ENCODE measurements at places on chromosomes 3 and 15.

GRCh38 chr3:23254282-23254681 is 51.2 kb downstream of the UBE2E2 start:
- no peak for DNase-seq

GRCh38 chr3:24290596-24290995 is 204.1 kb downstream of the THRB start:
- no peak for DNase-seq

GRCh38 chr15:51025454-51025846 is 69.3 kb downstream of the TNFAIP8L3 start:
- DNase-seq, result no peak

DNA sequence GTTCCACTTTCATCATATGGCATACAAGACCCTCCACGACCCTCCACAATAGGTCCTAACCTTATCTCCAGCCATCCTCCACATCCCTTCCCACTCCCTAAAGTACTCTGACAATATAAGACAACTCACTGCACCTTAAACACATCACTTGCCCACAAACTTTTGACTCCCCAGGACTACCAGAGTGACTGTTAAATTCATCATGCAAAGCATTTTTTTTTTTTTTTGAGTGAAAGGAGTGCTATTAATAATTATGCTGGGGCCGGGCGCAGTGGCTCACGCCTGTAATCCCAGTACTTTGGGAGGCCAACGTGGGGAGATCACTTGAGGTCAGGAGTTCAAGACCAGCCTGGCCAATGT is 55.8 kb downstream of the OSBPL10 start:
- no peak for DNase-seq

GRCh38 chr15:85500060-85500708 is 119.8 kb downstream of the AKAP13 start:
- DNase-seq, result no peak

- DNase-seq, result no peak
Observed at GRCh38 chr15:87121336-87121735, 1041.7 kb downstream of the AGBL1 start.

DNA sequence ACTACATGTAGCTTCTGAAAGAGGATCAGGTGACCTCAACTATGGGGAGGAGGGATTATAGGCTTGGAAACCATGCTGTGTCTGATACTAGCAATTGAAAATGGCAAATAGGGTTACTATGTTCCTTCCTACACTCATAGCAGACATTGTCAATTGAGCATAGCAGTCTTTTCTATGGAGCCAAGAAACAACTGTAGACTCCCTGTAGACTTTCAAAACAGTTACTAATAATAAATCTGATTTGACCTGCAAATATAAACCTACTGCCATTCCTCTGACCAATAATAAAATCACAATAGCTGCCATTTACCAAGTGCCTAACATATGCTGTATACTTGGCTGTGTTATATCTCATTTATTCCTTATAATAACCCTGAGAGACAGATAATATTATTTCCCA is 8.5 kb upstream of the ARL14 start:
- DNase-seq, result no peak

- DNase-seq, result peak; percentile 38
Observed at GRCh38 chr3:3027976-3028567, 82.1 kb downstream of the IL5RA start.

DNA sequence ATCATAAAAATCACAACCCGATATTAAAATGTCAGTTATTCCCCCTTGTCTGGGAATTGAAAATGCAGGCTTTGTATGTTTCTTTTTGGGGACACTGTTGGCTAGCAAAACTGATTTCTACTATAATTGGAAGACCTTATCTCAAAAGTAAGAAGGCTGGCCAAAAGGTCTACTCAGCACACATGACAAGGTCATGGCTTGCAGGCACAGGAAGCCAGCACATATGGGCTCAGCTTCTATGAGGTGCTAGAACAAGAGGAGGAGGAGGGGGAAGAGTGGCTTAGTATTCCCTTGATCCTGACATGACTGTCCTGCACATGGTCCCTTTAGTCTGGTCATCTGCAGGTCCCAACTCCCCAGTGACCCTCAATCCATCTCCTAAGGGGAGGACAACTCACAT is 681.2 kb downstream of the SQOR start:
- no peak for DNase-seq

DNA sequence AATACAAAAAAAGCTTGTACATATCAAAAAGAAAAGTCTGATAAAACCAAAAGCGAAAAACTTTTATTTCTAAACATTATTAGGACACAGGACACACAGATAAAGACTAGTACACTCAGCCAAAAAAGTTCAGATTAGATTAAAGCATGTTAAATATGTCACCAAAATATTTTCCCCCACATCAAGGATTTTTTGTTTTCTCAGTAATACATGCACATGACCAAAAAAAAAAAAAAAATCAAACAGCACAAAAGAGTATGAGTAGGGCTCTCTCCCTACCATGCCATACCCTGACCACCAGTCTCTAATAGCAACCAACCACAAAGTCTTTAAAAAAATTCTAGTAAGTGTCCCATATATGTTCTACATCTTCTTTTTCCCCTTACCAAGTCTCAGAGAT is 77.4 kb downstream of the LRRFIP2 start:
- no peak for DNase-seq

- peak; percentile 76 for DNase-seq
Observed at GRCh38 chr3:15858547-15859506, 61.0 kb upstream of the ANKRD28 start.

DNA sequence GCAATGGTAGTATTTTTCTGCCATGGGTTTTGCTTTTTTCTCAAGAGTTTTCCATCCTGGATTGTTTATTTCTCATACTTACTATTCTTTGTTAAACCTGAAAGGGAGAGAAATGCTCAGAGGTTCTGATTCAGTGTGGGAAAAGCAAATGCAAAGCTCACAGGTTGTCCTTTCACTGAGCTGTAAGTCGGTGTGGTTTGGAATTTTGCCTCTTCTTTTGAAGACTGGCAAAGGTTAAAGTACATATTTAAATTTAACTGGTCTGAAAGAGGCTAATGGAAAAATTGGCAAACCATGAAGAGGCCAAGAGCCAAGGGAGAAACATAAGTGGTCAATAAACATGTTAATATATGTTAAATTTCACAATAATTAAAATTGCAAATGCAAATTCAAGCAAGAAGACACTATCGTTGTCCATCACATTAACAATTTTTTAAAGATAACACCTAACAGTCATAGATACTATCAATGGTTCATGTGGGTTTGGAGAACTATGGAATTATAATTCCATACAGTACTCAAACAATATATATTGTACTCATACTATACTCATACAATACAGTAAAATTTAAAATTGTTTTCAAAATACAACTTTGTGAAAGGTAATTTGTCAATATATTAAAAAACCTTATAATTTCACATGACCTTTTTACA is 246.8 kb upstream of the STT3B start:
- no peak for DNase-seq

GRCh38 chr3:32813180-32813579 is 4.6 kb upstream of the TRIM71 start:
- DNase-seq, result no peak

GRCh38 chr3:9213019-9213634 is 36.3 kb downstream of the SRGAP3 start:
- no peak for DNase-seq

DNA sequence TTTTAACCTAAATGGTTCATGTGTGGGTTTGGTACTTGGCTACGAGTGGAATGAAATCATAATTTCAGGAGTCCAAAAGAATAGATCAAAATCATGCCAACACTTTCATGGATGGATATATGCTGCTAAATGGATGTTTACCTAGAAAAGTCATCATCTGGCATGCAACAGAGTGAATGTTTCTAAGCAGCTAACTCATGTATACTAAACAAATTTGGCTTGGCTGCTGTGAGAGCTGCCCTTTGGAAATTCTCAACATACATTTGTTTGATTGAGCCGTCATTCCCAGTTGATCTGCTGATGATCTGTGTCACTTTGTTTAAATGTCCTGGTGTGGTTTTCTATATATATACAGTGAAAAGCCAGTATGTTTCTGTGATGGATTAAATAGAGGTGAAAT is 263.3 kb downstream of the MECOM start:
- no peak for DNase-seq

DNA sequence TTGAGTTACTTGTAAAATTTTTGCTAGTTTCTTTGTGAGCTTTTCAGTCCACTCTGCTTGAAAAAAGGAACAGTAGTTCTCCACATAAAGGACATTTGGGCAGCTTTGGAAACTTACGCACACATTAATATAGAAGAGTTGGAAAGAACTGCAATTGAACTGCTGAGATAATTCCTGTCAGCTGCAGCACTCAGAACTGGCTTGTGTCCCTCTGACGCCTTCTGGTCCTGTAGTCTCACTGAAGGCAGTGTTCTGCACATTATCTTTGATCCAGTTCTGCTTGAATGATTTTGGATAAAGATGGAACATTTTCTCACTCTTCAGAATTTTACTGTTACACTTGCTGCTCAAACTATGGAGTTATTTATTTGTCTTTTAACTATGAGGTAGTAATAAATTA is 901.9 kb downstream of the OTOL1 start:
- no peak for DNase-seq

DNA sequence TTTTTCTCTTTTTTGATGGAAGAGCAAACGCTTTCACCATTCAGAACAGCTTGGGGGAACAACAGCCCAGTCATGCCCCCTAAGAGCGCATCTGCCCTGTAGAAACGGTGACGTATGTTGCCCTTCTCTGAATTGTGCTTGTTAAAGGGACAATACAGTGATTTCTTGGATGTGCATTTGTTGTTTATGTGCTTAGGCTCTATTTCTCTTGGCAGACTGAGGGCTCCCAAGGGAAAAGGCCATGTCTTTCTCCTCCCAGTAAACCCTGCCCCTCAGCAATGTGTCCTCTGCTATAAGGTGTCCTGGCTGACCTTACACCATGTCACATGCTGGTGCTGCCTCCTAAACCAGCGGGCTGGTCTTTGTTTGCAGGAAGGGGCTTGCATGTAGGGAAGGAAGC is 346.1 kb downstream of the EPHB1 start:
- no peak for DNase-seq

DNA sequence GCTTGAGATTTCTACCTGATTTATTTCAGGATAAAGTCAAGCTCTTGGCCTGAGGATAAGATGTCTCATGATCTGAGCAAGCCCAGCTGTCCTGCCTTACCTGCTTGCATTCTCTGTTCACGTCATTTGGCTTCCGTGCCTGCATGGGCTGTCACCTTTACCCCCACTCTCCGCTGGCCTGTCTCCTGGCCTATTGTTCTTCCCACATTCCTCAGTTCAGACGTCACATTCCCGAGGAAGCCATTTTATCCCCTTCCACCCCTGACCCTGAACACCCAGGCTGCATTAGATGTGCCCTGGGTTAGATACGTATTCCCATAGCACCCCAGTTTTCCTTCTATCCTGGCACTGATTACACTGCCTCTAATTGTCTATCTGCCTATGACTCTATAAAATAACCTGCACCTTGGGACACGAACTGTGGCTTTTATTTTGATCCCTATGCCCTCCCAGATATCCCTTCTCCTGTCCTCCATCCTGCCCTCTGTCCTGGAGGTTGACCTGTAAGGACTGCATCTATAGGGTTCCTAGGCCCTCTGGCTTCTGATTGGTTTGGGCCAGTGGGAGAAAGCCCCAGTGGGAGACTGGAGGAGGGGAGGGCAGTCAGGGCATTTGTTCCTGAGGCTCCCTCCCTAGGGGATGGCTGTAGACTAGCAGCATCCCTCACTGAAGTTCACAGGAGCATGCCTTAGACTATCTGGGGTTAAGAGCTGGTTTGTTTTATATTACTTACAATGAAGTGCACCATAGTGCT is 19.2 kb upstream of the UBE2Q2 start:
- no peak for DNase-seq

GRCh38 chr15:89774492-89774891 is 1.6 kb upstream of the MESP2 start:
- no peak for DNase-seq

GRCh38 chr3:60114191-60114590 is 1064.4 kb upstream of the CFAP20DC start:
- DNase-seq, result no peak

GRCh38 chr3:121895736-121896135 is 1.5 kb downstream of the SLC15A2 start:
- no peak for DNase-seq

DNA sequence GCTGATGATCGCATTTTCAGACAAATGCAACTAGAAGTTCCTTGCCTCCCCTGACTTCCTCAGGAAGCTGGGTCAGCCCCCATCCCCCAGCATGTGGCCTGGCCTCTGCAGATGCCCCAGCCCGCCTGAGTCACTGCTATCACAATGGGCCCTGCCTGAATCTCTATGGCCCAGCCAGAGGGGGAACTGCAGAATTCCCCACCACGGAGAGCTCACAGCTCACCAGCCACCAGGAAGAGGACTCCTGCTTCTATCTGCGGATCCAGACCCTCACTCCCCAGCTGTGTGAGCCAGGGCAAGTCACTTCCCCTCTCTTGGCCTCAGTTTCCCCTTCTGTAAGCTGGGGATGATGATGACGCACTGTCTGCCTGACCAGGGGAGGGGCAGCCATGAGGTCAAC is 6.9 kb downstream of the PLXND1 start:
- no peak for DNase-seq

DNA sequence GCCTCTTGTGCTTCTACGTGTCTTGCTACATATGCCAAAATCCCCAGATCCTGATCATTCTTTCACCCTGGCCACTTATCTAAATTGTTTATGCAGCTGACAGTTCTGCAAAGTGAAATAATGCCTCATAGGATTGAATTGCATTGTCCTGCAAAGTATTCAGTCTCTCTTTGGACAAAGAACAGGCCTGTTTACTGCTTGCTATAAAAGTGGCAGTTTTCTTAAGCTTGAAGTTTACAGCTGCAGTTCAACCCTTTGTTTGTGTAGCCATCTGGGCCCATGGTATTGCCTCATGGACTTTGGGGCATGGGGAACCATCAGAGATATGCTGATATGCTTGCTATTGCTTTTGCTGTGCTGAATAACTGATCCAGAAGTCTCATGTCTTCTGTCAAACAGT is 523.2 kb downstream of the OTOL1 start:
- no peak for DNase-seq

DNA sequence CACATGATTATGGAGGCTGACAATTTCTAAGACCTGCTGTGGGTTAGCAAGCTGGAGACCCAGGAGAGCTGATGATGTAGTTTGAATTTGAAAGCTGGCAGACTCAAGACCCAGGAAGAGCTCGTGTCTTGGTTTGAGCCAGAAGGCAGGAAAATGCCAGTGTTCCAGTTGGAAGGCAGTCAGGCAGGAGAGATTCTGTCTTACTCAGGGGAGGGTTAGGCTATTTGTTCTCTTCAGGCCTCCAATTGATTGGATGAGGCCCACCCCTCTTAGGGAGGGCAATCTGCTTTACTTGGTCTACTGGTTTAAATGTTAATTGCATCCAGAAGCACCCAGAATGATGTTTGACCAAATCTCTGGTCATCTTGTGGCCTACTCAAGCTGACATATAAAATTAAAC is 40.4 kb upstream of the IGF2BP2 start:
- DNase-seq, result no peak

DNA sequence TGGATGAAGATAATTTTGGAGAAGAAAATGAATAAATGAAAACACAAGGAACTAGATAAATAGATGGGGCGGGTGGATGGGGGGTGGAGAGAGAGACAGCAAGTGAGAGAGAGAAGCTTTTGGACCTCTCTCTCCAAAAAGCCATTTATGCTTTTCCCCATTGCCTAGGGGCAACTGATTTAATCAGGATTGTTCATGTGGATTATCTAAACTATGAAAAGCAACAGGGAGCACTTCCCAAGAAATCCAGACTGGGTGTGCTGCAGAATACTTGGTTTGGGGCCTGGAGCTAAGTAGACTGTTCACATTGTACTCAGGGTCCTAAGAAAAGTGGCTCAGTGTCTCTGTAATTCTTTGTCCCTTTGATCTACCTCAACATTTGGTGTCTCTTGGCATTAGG is 367.0 kb downstream of the TIGIT start:
- DNase-seq, result no peak

GRCh38 chr15:29844290-29844903 is 22.1 kb upstream of the TJP1 start:
- DNase-seq, result no peak

Measured in GM10248 (cell line).